Gastrocnemius medialis (tissue), 4 donors: ENCODE measurements at places on chromosomes 2 and 18. TPM values are rescaled to one million over a fixed set of nuclear protein-coding genes. Genes with fewer than 3 reads are reported as not detected.

DNA sequence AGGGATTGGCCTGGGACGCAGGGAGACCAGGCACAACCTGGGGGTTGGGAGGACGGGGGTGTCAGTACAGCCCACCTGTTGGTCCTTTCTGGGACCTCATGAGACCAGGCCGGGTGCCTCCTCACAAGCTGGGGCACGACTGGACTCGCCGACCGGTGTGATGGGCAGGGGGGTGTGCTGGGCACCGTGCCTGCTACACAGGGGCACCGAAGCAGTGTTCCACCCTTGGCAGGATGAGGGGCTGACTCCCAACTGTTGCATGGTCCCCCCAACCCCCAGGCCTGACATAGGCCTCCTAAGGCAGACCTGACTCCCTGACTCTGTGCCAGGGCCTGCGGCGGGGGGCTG, 256.7 kb downstream of the ATAD2B start:
- H3K4me3 ChIP-seq, result no peak overlapping the region
- no peaks in the 10 kb centered on the region for H3K36me3 ChIP-seq
- H3K4me1 ChIP-seq, result no peaks in the 10 kb centered on the region

The GCA gene
- 7.4 TPM for total RNA-seq

The SPATS2L gene
- total RNA-seq, result 46.8 TPM

DNA sequence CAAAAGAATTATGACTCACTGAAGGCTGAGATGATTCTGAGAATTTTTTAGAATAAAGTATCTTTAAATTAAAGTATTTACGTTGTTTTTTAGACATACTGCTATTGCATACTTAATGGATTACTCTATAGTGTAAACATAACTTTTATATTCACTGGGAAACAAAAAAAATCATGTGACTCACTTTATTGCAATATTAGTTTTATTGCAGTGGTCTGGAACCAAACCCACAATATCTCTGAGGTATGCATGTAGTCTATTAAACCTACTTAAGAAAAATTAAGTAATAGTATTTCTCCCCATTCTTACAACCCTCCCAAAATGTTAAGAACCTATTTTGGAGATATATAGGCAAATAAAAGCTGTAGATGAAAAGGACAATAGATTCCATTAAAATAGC, 142.9 kb upstream of the ZNF521 start:
- no peaks in the 10 kb centered on the region for H3K27me3 ChIP-seq
- DNase-seq, result no peak

DNA sequence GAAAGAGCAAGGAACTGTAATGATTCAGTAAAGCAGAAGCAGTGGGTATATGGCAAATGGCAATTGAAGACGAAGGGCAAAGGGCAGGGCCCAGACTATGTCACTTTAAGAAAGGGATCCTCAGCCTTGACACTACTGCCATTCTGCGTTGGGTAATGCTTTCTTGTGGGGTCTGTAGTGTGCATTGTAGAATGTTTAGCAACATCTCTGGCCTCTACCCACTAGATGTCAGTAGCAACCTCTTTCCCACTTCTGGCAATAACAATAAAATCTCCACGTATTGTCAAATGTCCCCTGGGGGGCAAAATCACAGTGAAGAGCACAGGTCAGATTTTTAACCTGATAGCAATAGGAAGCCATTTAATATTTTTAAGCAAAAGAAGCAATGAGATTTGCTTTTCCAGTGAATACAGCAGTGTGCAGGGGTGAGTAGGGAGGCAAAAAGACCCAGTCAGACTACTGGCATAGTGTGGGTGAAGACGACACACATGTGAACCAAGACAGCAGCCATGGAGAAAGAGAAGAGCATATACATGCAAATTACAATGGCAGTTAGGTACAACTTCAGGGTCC, 209.5 kb downstream of the DYM start:
- no peaks in the 10 kb centered on the region for H3K36me3 ChIP-seq
- DNase-seq, result no peak
- no peaks in the 10 kb centered on the region for H3K27me3 ChIP-seq
- H3K4me1 ChIP-seq, result no peaks in the 10 kb centered on the region
- no peak overlapping the region for H3K4me3 ChIP-seq
- no peak overlapping the region for H3K27ac ChIP-seq

GRCh38 chr18:61738488-61738887, 154.3 kb downstream of the RNF152 start:
- no peaks in the 10 kb centered on the region for H3K27me3 ChIP-seq
- peaks cover 8% of the 10 kb centered on the region for H3K4me1 ChIP-seq
- no peak overlapping the region for H3K4me3 ChIP-seq

- no peak for DNase-seq
- no peaks in the 10 kb centered on the region for H3K36me3 ChIP-seq
- no peak overlapping the region for H3K4me3 ChIP-seq
- H3K27ac ChIP-seq, result no peak overlapping the region
Measured at GRCh38 chr2:126890551-126891450, 7.9 kb upstream of the TEX51 start.

The VWC2L gene
- not detected for total RNA-seq

The COLEC12 gene
- total RNA-seq, result 5.0 TPM

DNA sequence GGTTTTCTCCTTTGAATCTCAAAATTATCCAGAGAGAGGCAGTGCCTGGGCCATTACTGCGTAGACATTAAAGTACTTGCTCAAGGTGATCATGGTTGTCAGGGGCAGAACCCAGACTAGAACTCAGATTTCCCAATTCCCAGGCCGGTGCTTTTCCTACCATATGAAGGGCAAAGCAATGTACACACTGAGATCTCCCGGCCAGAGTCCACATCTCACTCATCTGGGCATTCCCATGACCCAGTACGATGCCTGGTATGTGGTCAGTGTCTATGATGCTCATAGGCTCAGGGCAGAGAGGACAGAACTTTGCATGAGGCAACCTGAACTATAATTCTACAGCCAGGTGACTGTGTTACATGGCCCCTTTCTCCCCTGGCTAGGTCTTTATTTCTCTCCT, 531.4 kb downstream of the TDRD15 start:
- no peak overlapping the region for H3K4me3 ChIP-seq
- H3K36me3 ChIP-seq, result no peaks in the 10 kb centered on the region
- no peaks in the 10 kb centered on the region for H3K4me1 ChIP-seq
- no peak overlapping the region for H3K27ac ChIP-seq
- no peak for DNase-seq
- H3K27me3 ChIP-seq, result no peaks in the 10 kb centered on the region

DNA sequence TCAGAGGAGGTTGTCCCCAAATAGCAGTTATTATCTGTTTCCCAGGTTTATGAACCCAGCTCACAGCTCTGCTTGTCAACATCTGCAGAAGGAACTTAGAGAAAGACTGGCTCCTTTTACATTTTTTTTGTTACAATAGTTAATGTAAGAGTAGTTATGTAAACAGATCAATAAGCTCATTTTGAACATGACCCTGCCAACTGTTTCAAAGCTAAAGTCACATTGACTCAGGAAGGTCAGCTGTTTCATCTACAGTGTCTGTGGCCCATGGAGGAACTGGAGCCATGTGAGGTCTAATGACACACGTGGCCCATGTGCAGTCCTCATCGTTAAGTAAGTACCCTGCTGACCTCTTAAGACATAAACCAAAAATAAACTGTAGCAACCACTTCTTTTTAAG, 97.1 kb downstream of the SH3RF3 start:
- no peaks in the 10 kb centered on the region for H3K36me3 ChIP-seq
- H3K4me3 ChIP-seq, result no peak overlapping the region
- peaks cover 10% of the 10 kb centered on the region for H3K4me1 ChIP-seq
- H3K27me3 ChIP-seq, result no peaks in the 10 kb centered on the region
- DNase-seq, result no peak

GRCh38 chr2:234305846-234306245, 191.0 kb downstream of the ARL4C start:
- no peak for DNase-seq
- H3K27ac ChIP-seq, result no peak overlapping the region
- H3K4me1 ChIP-seq, result no peaks in the 10 kb centered on the region
- H3K36me3 ChIP-seq, result no peaks in the 10 kb centered on the region

The TUBA3E gene
- total RNA-seq, result not detected
